Activated CD4-positive, alpha-beta T cell treated with anti-CD3 and anti-CD28 coated beads, Interleukin-2, amount 50 U/mL, for 24 hours (primary cell): ENCODE measurements at places on chromosomes 3 and 15.

GRCh38 chr3:94004301-94004910, 24.0 kb downstream of the STX19 start:
- no peak for DNase-seq

DNA sequence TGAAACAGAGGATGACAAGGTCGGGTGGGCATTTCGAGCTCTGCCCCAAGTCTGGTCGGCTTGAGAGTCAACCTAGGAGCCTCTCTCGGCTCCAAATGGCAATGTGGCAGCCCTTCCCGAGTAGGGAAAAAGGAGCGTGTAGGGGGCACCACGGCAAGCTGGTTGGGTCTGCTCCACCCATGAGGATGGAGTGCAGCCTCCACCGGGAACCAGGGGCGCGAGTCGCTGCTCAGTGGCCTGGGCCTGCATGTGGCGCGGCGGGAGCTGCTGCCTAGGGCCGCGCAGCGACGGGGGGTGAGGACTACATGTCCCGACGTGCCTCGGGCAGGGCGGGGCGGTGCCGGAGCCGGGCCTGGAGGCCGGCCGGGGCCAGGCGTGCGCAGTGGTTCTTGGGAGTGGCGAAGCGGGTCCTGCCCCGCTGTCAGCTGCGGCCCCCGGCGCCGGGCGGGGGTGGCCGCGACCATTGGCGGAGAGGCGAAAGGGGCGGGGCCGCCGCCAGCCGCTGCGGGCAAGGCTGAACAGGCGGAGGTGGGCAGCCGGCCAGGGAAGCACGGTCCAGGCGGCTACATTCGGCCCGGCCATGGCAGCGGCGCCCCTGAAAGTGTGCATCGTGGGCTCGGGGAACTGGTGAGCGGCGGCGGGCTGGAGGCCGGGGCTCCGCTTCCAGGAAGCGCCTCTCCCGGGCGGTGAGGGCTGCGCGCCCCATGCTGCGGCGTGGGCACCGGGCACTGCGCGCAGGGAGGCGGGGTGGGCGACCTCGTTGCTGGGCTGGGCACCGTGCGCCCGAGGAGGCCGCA, at the start of gene GPD1L:
GPD1L (plus strand) TSS at position 489 of the 797 bp plus-strand sequence; CDS start at position 581, 92 bp downstream.
- peak; percentile 84 for DNase-seq

DNA sequence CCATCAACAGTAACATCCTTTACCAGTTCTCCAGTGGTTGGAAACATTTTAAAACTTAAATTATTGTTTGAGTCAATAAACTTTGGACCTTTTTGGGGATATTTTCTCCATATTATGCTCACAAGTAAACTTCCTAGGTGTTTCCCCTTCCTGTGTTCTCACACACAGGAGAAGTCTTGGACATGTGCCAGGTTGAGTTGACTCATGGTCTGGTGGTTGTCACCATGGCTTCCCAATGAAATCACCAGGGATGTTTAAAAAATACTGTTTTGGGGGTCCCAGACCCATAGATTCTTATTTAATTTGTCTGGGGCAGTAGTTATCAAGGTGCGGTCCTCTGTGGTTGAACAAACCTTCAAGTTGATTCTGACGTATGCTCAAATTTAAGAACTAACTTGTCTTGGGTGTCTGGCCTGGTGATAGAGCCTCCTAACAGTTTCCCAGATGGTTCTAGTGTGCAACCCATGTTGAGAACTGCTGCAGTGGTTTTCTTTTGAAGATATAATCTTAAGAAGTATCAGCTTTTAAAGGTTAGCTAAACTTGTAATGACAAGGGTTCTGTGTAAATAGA, 291.8 kb downstream of the EDEM1 start:
- no peak for DNase-seq

DNA sequence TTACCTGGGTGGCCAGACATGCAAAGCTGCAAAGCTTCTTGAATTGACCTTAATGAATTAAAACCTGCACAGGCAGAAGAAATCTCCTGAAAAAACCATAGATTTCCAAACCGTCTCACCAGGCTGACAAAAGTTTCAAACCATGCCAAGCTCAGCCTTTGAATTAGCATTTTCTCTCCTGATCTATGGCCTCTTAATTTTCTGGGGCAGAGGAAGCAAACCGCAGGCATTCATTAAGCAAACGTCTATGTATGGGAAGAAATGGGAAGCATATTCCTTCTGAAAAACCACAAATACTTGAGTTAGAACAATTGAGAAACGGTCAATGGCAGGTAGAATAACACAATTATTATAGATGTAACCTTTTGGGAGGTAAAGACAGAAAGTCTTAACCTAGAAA, 500.2 kb upstream of the NR2F2 start:
- no peak for DNase-seq

GRCh38 chr3:39021029-39021428, 30.7 kb downstream of the SCN11A start:
- no peak for DNase-seq

DNA sequence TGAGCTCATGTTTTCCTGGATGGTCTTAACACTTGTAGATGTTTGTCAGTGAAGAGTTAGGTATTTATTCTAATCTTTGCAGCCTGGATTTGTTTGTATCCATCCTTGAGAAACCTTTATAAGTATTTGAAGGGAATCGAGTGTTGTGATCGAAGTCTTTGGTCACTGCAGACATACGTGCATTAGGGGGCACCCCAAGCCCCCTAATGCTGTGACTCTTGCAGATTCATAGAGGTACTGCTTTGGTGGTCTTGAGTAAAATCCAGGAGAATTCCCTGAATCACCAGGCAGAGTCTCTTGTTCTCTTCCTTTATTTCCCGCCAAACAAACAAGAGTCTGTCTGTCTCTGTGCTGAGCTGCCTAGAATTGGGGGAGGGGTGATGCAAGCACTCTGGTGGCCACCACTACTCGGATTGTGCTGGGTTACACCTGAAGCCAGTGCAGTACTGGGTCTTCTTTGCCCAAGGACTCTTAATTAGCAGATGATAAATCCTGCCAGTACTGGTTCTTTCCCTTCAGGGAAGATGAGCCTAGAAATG, 170.5 kb upstream of the POU1F1 start:
- DNase-seq: no peak

GRCh38 chr3:102691507-102691906, 256.7 kb downstream of the ZPLD1 start:
- no peak for DNase-seq

GRCh38 chr3:161851941-161852566, 355.4 kb downstream of the OTOL1 start:
- no peak for DNase-seq

DNA sequence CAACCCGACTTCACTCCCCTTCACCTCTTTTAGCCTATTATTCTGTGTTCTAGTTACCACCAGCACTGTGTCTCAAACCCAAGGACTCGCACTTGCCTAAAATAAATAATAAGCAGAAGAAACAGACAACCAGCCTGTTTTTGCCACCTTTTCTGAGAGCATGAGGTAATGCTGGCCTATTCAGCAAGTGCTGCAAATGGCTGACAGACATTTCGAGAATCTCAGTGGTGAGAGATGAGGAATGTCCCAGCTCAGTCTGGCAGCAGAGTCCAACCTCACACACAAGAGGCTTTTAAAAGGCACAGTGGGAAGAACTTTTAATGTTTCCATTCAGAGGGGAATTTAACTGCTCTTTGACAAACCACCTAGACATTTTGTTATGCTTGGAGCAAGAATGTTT, 143.3 kb upstream of the GMNC start:
- DNase-seq: no peak

GRCh38 chr3:184459355-184459754, 79.5 kb downstream of the CHRD start:
- DNase-seq: no peak

DNA sequence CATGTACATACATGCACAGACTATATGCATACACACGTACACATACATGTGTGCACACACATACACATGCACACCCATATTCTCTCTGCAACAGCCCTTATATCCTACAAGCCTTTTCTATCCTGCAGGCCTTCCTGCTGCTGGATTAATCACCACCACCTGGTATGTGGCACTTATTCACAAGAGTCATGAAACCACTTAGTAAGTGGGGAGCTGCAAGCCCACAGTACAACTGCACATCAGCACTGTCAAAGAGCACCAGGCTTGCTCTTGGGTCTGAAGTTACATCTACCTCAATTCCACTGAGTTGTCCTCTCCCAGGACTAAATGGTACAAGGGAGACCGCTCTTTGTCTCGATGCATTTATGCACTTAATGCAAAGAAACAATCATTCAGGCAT, 233.2 kb downstream of the KLF13 start:
- DNase-seq: no peak

- no peak for DNase-seq
Measured at GRCh38 chr15:100994597-100995446, 75.7 kb downstream of the LRRK1 start.

- no peak for DNase-seq
Measured at GRCh38 chr3:149494022-149494758, 19.7 kb downstream of the TM4SF4 start.

GRCh38 chr3:112615989-112616731, 24.8 kb downstream of the CCDC80 start:
- DNase-seq: no peak

DNA sequence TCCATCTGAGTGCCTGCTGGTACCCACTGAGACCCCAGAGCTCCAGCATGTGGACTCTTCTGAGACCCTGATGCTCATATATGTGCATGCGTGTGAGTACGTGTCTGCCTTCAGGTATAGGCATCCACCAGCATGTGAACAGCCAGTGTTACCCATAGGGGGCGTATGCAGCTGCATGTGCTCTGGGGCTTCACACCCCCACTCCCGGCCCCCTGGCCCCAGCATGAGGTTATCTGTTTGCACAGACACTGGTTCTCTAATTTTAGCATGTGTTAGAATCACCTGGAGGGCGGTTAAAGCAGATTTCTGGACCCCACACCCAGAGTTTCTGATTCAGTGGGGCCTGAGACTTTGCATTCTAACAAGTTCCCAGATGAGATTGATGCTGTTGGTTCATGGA, 824 bp upstream of the CILP start:
- peak; percentile 2 for DNase-seq

DNA sequence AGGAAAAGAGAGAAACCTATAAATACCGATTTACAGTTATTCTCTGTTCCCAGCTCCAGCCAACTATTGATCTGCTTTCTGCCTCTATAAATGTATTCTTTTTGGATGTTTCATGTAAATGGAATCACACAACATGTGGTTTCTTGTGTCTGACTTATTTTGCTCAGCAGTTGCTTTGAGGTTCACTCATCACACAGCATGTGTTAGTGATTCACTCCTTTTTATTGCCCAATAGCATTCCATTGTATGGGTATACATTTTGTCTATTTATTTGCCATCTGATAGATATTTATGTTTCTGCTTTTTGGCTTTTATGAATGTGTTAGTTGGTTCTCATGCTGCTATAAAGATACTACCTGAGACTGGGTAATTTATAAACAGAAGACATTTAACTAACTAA, 23.6 kb downstream of the CCR1 start:
- DNase-seq: no peak

DNA sequence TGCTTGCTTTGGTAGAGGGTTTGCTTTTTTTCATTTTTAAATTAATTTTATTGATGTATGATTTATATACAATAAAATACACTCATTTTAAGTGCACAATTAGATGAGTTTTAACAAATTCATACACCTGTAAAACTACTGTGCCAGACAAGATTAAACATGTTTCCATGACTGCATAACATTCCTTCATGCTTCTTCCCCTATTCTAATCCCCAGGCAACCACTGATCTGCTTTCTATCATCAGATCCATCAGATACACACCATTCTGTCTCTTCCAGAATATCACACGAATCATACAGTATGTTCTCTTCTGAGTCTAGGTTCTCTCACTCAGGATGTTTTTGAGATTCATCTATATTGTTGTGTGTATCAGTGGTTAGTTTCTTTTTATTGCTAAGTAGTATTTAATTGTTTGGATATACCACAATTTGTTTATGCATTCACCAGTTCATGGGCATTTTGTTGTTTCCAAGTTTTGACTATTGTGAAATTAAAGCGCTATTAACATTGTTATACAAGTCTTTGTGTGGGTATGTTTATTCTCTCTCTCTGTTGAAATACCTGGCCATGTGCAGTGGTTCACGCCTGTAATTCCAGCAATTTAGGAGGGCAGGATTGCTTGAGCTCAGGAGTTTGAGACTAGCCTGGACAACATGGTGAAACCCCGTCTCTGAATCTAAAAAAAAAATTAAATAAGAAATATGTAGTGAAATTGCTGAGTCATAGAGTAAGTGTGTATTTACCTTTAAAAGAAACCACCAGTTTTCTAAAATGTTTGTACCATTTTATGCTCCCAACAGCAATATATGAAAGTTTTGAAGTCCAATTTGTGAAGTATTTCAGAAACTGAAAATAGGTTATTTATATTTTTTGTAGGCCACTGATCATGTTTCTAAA, 7.0 kb upstream of the TFG start:
- DNase-seq: no peak

DNA sequence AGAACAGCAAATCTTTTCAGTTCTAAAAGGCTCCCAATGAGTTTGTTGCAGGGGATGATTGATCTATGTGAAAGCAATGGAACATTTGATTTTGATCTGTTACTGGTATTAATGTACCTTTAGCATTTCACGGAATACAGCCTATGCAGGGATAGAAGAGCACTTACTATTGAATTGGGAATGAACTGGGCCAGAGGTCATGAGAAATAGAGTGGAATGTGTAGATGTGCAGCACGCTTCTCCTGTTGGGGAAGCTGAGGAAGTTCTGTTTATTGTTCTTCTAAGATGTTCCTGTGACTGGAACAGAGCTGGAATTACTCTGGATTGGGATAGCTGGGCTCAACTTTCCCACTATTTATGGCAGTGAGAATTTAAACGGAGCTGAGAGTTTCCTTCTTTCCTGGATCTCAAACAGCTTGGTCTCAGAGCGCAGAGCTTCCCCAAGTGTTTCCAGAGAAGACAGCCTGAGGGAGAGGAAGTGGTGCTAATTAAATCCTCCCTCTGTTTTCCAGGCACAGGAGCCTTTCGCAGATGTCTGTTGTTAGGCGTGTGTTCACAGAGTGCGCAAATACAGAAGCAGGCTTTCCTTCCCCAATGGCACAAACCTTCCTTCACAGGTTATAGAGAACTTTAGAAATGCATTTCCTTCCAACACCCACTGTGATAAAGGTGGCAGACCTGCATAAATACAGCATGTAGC, 32.5 kb downstream of the TPRG1 start:
- DNase-seq: no peak

- DNase-seq: no peak
Measured at GRCh38 chr15:34729886-34730285, 24.9 kb downstream of the GJD2 start.

DNA sequence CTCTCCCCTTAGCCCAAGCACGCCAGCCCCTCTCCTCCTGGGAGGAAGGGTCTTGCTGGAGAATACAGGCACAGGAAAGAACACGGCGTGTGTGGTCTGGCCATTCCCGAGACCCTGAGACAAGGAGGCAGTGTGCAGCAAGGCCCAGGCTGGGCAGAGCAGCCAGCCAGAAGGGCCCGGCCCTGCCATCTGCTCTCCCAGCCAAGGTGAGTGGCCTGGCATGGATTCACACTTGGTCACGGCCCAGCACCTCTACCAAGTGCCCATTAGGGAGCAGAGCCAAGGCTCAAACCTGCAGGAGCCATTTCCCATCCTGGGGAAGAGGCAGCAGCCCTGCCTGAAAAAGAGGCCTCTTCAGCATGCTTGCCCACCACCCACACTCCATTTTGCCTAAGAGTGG, 28.6 kb downstream of the MEGF11 start:
- no peak for DNase-seq

DNA sequence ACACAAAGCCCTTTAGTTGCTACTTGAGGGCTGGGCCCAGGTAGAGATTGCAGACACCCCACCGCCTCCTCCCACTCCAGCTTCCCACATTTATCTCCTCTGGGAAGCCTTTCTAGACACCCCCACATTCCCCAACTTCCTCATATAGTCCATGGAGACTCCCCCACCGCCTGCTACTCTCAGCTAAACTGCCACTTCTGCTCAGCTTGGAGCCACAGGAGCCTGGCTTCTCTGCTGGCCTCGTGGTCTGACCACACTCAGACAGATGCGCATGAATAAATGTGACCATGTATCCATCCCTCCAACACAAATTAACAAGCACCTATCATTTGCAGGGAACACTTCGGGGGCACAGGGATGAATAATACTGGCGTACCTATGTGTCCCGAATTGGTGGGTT, 10.5 kb upstream of the ACSBG1 start:
- no peak for DNase-seq
